Cerebellar nuclear complex (tissue), 1 donor: ENCODE measurements at places on chromosomes 11 and 22.

DNA sequence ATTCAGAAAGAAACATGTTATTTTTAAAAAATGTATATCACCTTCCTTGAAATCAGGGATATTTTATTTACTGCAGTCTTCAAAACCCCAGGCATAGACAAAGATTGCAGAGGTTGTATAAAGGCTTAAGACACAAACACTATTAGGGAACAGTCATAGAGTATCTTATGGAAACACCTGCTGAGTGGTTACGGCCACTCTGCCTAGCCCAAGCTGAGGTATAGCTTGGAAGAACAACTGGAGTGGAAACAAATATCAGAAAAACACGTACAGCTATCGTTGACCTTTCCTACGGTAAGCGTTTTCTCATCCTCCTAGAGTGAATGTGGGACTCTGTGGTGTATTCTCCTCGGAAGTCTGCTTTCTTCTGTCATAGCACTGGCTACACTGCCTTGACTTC lies 30.4 kb upstream of the LYVE1 start:
- DNase-seq = no peak

GRCh38 chr11:106625566-106625965 lies 392.7 kb downstream of the GUCY1A2 start:
- DNase-seq = no peak

- DNase-seq = no peak
These were observed 3.1 kb upstream of the INS start for GRCh38 chr11:2164081-2164480.

DNA sequence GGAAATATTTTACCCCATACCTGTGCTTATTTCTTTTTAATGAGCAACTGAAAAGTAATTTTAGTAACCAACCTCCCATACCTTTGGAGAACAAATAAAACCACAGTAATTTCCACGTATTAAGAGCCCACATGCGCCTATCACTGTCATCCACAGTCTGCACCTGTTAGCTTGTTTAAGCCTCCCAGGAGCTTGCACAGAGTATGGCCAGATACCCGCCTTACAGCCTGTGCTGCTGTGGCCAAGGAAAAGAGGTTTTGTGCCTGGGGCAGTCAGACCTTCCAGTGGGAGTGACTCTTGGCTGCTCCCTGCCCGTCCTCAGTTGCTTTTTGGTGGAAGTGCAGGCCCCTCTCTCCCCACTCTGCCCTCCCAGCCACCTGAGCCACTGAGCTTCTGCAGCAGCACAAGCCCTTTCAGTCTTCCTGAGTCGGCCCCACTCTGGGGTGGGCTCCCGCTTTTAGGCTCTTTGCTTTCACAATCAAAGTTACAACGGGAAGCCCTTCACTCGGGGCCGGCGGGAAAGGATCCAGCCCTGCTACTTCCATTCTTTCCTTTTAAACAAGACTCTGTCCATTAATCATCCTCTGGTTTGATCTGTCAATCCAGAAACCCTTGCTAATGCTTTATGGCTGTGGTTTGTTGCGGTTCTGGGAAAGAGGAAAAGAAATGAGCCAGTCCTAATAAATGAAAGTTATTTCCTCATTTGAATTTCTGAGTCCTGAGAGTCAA lies 308.8 kb downstream of the TBC1D22A start:
- no peak for DNase-seq

DNA sequence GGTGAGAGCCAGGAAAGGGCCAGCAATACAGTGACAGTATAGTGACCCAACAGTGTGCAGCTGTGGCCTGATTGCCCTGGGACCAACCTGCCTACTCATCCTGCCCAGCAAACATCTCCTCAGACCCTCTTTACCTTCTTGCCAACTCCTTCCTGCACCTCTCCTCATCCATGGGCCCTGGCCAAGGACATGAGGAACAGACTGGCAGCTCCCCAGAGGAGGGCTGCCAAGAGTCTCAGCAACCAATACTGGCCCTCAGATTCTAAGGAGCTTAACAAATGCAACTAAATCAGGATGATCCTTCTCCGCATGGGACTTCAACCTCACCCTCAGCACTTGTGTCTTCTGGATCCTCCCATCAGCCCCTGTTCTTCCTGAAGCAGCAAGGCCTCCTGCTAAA lies 77.0 kb downstream of the RPL27A start:
- DNase-seq = no peak

DNA sequence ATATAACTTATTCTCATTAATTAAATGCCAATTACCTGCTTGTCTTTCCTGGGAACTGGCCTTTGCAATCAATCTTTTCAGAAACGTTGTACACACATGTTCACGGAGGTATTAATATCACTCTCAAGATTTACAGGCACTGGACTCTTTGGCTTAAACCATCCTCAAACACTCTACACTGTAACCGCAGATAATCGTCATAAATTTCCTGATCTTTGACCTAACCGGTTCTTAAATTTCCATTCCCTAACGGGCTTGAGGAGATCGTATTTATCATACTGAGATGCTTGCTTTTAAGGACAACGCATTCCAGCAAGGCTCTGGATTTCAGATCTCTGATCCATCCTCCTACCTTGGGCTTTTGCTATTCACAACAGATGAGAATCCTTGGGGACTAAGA lies 72.8 kb downstream of the ARL14EP start:
- no peak for DNase-seq

- DNase-seq = no peak
These were observed 255.5 kb downstream of the TENM4 start for GRCh38 chr11:79185351-79185750.

GRCh38 chr22:48692734-48693376 lies 1134.8 kb downstream of the BRD1 start:
- DNase-seq = no peak

- DNase-seq = no peak
These were observed 519.6 kb downstream of the SOX6 start for GRCh38 chr11:15836795-15837194.

GRCh38 chr22:50209893-50210292 lies 9.1 kb downstream of the SELENOO start:
- no peak for DNase-seq

DNA sequence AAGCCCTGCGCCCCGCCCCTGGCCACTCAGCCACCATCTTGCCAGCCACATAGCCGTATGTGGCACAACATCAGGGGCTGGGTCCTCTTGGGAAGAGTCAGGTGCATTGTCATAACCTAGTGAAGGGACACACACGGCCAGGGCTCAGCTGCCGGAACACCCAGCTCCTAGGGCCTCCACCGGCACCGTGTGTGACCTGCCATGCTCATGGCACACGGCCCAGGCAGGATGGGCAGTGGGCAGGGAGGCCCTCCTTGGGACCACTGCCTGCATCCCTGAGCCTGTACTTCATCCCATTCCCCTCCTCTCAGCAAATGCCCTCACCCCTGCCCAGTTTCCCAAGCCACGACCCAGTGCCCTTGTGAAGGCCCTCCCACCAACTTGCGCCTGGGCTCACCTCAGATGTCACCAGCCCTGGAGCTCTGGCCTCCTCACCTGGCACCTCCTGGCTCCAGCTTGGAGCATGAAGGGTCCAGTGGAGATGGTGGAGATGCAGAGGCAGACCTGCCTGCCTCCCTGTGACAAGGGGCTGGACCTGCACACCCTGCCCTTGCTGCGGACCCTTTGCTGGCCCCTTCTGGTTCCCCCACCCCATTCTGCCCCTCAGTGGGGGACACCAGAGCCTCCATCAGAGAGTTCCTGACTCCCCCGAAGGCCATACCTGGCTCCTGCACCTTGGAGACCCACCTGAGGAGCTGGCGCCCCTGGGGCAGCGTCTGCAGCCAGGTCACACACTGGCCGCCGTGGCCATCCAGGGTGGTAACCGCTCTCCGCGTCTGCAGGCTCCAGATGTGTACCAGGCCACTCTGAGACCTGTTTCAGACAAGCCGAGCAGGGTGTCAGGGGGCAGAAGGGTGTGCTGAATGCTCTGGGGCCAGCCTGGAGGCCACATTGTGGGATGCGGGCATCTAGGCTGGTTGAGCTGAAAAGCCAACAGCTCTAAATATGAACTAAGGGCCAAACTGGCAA lies 34.5 kb downstream of the GNB1L start:
- DNase-seq = no peak

DNA sequence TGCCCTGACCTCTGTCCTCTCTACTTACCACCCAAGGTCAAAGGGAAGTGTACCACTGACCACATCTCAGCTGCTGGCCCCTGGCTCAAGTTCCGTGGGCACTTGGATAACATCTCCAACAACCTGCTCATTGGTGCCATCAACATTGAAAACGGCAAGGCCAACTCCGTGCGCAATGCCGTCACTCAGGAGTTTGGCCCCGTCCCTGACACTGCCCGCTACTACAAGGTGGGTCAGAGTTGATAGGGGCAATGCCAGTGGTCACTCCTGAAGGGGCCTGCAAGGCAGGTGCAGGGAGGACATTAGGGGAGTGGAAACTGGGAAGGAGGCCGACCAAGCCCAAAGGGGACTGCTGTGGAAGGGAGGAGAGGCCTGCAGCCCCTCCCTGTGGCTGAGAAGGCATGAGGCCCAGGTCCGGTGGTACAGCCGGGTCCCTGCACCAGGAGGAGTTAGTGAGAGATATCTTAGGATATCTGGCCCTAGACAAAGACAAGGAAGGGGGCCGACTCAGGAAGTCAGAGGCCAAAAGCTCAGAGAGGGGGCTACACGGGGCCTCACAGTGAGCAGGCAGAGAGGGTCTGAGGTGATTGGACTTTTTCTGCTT lies 17.9 kb downstream of the POLR3H start:
- no peak for DNase-seq

GRCh38 chr11:27812341-27812740 lies 112.1 kb upstream of the BDNF start:
- DNase-seq = no peak

DNA sequence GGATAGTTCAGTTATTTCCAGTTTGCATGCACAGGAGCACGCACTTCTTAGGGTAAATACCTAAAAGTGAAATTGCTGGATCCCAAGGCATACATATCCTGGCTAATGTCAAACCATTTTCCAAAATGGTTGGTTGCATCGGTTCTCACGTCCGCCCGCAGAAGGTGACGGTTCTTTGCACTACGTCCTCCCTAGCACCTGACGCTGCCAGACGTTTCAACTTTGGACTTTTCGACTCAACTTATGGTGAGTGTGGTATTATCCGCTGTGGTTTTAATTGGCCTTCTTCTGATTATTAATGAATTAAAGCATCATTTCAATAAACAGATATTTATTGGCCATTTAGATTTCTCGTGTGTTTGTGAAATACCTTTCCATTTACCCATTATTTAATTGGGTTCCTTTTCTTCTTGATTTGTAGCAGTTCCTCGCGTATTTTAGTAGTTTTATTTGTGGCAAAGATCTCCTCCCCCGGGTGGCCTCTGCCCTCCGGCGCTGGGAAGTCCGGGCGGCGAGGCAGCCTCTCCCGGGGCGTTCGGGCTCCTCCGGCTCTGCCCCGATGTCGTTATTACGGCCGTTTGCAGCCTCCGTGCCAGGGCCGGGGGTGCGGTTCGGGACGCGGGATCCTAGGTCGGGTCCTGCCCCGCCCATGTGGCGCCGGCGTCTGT lies at the start of gene JHY:
Gene JHY (plus strand): TSS at position 571 of the 668 bp plus-strand sequence. CDS start 3,091 bp downstream, outside the sequence.
- no peak for DNase-seq

DNA sequence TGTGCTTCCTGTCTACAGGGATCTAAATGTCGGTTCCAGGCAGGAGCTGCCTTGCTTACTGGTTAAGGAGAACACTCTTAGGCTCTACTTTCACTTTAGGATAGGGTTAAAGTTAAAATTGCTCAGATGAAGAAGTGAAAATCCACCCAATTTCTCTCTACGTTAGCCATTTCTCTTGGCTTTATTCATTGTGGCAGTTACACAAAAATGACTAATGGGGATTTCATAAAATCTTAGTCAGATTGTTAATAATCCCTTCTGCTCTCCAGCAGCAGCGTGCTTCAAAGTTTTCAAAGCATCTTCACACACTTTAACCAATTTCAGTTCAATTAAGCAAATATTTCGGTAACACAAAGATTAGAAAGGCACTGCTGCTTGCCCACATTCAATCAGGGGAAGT lies 58.4 kb upstream of the RCN1 start:
- DNase-seq = no peak

DNA sequence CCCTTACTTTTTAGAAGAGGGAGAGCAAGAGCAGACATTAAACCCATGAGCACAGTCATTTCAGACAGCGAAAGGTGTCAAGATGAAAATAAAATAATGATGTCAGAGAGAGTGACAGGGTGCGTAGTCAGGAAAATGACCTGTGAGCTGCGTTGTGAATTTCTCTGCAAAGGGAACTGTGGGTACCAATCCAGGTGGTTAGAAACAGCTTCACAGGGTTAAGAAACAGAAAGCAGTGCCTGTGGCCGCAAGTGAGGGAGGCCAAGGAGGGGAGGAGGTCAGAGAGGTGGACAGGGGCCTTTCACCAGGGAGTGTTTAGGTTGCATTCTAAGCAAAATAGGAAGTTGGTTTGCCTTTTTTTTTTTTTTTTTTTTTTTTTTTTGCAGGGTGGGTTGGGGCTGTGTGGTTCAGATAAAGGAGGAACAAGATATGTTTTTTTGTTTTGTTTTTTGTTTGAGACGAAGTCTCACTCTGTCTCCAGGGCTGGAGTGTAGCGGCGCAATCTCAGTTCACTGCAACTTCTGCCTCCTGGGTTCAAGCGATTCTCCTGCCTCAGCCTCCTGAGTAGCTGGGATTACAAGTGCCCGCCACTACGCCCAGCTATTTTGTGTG lies 7.9 kb downstream of the TIGD3 start:
- no peak for DNase-seq

GRCh38 chr11:116691771-116692177 lies 81.0 kb downstream of the BUD13 start:
- peak; percentile 2 for DNase-seq

DNA sequence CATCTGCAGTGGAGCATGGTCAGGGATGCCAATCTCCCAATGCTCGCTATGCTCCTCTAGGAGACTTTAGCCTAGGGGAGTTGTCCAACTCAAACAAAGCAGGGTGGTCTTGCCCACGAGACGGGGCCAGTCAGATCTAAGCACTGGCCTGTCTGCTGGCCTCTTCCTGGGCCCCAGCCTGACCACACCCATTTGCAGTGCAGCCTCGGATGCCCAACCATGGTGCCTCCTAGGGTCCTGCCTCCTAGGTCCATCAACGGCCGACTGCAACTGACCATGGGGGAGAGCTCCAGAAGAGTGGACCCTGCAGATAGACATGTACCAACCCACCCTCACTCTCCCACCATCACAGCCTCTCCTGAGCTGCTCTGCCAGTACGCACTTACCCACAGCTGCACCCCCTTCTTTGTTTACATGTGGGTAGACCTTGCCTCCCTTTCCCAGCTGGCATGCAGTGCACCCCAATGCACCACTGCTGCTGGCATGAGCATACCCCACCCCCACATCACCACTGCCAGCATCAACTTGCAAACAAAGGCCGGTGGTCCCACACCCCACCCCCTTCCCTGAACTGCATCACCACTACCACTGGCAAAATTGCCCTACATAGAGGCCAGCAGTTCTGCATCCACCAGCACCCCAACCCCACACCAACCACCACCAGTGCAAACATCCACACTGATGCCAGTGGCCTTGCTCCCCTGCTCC lies 27.6 kb upstream of the ARL14EP start:
- no peak for DNase-seq

GRCh38 chr22:43008921-43009320 lies 6.0 kb downstream of the PACSIN2 start:
- DNase-seq = no peak
